ENCODE measurements at places on chromosomes 3 and 15.

- no peak for DNase-seq
Observed at GRCh38 chr3:8759038-8759707, 10.2 kb downstream of the OXTR start.

GRCh38 chr3:188060840-188061544 is 93.0 kb upstream of the LPP start:
- no peak for DNase-seq

GRCh38 chr3:15636028-15636709 is 34.6 kb downstream of the BTD start:
- peak; percentile 84 for DNase-seq

GRCh38 chr3:89184151-89184995 is 77.0 kb downstream of the EPHA3 start:
- DNase-seq = no peak

DNA sequence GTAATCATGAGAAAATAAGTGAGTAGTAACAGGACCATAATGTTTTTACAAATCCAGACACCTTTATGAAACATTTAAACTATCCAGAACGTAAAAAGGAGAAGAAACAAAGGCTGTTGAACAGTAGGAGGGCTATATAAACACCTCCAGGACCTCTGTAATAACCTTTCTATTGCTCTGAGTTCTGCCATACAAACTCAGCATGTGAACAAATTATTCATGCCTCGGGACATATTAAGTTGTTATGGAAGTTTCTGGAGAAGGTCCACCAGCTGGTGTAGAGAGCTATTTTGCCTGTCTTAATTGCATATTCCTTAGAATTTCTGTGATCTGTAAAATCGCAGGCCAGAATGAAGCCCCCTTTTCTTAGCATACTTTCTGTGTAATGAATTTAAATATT is 256.3 kb downstream of the UBE2E2 start:
- no peak for DNase-seq

- peak; percentile 6 for DNase-seq
Observed at GRCh38 chr15:31162721-31163510, 61.4 kb upstream of the TRPM1 start.

DNA sequence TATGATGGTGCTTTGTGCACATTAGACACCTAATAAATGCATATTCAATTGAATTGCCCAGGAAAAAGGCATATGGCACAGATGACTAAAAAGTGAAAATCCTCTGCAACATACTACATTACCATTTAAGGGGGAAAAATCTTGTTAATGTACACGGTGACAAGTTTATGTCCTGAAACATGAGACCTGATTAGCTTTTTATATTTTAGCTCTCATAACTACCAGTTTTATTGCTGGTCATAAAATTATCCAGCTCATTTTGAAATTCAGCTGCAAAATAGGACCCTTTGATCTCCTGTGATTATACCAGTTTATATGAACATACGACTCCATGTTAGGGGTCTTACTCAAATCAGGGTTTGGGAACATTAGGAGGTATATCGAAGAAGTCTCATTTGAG is 684.6 kb upstream of the CCDC54 start:
- no peak for DNase-seq

- DNase-seq = no peak
Observed at GRCh38 chr15:67193223-67193990, 61.1 kb downstream of the AAGAB start.

GRCh38 chr3:113496924-113497323 is 18.0 kb downstream of the SPICE1 start:
- DNase-seq = no peak

DNA sequence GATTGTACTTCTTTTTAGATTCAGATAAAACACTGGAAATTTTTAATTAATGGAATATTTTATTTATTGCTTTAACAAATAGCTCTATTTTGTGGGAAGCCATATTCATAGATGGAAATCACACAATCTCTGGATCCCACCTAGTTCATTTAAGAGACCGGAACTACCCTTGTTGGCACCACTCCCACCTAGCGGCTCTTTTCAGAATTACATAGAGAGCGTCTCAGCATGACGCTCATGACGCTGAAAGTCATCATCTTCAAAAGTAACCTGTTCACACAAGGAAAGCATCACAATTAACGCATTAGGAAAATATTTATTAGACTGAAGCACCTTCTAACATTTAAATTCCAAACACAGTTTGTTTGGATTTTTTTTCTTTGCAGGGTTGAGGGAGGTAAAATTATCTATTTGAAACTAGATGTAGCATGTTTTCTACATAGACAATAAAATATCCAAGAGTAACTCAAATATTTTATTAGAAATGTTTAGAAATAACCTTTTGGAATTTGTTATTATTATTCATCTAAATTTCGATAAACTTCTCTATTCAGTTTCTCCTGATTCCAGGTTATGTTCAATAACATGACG is 214.9 kb upstream of the ARRDC4 start:
- DNase-seq = no peak

DNA sequence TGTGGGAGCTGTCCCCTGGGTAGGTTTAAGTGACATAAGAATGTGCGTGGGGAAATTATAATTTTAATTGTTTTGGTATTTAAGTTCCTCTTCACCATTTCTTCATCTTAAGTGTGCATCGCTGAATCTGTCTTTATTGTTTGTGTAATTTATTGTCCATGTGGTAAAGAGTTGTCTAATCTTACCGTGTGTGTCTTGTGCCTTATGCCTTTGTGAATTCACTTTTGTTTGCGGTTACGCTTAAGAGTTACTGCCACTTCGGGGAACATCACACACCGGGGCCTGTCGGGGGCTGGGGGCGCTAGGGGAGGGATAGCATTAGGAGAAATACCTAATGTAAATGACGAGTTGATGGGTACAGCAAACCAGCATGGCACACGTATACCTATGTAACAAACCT is 767 bp downstream of the WDR48 start:
- DNase-seq = no peak

All from AG20443 (cell line).